ENCODE measurements at places on chromosomes 6 and 20.

DNA sequence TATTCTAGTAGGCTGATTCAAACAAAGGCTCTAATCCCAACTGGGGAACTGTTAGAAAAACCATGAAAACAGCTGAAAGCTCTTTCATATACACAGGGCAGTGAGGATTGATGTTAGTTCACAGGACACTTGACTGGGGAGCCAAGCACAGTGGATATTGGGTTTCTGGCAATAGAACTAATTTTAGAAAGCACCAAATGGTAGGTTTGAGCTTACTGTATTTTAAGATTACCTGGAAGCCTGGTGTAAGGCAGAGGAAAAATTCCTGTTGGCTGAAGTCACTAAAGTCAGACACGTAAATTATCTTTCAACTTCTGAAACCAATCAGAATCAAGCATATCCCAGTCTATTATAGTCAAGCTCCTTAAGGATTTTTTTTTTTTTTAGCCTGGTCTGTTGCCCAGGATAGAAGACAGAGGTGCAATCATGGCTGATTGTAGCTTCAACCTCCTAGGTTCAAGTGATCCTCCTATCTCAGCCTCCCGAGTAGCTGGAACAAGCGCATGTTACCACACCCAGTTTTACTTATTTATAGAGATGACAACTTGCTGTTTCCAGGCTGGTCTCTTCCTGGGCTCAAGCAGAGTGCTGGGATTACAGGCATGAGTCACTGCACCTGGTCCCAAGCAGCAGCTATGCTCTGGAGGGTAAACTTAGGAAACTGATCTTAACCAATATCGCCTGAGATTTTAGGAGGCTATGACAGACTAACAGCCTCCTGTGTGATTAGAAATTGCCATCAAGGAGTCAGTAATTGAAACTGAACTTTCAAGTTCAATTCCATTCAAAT is 32.5 kb upstream of the SYNCRIP start:
- DNase-seq, result peak; percentile 32

DNA sequence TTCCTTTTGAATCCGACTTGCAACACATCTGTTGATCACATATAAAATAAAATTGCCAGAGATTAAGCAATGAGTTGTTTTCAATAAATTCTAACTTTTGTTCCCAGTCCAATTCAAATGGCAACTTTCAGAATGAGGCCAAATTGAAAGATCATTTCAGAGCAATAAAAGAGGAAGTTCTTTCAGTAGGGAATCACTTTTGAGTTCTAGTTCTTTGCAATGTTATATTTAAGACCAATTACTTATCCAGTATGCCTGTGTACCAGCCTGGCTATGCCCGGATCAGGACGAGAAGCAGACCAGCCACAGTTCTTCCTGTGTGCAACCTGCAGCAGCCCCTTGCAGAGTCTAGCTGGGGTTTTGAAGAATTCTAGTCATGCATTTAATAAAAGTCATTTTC is 232.5 kb downstream of the BTBD9 start:
- DNase-seq, result peak; percentile 11

- no peak for DNase-seq
Measured at GRCh38 chr6:125815080-125815910, 24.5 kb downstream of the NCOA7 start.

- no peak for DNase-seq
Measured at GRCh38 chr6:93825950-93826349, 406.6 kb upstream of the EPHA7 start.

DNA sequence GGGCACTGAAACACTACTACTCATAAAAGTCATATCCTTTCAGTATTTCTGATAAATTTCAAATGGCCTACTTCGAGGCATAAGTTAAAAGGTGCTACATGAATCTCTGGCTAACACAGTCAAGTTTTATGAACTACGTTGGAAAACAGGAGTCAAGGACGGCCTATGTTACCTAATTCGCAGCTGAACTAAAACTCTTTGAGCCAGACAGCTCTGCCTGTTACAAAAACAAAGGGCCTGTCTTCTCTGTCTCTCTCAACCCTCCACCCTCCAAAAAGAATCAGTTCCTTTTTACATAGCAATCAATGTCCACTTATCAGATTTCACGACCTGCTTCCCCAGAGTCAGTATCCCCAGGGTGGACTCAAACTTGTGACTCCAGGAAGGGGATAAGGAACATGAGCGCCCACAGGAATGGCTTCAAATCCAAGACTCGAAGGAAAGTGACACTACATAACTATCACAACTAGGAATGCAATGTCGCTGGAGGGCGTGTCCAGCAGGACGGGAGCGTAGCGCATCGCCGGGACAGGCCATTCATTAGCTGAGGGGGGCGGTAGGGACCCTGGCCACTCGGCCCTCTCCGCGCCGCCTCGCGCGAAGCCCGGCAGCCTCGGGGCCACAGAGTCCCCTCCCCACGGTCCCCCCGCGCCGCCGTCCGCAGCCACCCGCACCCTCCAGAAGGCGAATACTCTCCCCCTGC is 591 bp downstream of the IBTK start:
- peak; percentile 70 for DNase-seq

DNA sequence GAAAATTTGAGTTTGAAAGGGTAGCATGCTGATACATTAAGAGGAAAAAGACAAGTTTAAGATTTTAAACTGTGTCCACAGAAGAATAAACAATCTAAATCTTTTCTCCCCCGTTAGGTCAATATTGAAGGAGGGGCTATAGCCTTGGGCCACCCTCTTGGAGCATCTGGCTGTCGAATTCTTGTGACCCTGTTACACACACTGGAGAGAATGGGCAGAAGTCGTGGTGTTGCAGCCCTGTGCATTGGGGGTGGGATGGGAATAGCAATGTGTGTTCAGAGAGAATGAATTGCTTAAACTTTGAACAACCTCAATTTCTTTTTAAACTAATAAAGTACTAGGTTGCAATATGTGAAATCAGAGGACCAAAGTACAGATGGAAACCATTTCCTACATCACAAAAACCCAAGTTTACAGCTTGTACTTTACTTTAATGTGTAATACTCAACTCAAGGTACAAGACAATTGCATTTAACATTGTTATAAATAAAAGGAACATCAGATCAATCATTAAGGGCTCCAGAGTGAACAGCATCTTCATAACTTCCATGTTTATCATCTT is 10.8 kb downstream of the TCP1 start:
- DNase-seq, result no peak

- DNase-seq, result peak; percentile 3
Measured at GRCh38 chr6:132910759-132911158, 96.4 kb downstream of the RPS12 start.

- no peak for DNase-seq
Measured at GRCh38 chr6:106490974-106491373, 130.5 kb downstream of the CRYBG1 start.

- peak; percentile 90 for DNase-seq
Measured at GRCh38 chr6:6826095-6826901, 237.8 kb downstream of the LY86 start.

DNA sequence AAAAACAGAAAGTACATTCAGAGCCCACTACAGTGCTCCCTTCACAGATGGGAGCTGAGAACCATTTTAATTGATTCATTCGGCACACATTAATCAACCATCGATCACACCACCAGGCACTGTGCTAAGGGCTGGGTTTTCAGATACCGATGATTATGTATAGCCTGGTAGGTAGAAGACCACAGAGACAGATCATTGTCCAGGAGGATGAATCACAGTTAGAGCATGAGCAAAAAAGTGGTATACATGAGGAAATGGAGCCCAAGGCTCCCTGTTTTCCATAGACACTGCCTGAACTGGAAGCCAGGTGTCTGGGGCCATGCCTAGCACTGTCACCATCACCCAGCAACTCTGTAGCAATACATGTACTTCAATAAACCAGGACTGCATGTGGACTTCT is 9.0 kb upstream of the PRDM1 start:
- no peak for DNase-seq

- DNase-seq, result no peak
Measured at GRCh38 chr20:1874450-1875182, 20.6 kb upstream of the SIRPA start.

DNA sequence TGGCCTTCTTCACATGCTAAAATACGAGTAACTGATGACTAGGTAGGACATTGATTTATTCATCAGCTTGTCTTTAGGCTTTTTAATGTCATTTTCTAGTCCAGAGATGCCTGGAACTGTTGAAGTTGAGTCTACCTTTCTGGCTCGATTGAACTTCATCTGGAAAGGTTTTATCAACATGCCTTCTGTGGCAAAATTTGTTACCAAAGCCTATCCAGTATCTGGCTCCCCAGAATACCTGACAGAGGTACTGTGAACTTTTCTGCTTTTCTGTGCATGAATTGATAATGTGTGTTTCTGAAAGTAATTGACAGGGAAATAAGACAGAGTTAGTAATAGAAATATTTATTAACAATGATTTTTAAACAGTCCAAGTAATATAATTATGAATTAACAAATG is 71.0 kb downstream of the PHF3 start:
- no peak for DNase-seq

- no peak for DNase-seq
Measured at GRCh38 chr6:107800564-107801164, 23.4 kb downstream of the SCML4 start.

DNA sequence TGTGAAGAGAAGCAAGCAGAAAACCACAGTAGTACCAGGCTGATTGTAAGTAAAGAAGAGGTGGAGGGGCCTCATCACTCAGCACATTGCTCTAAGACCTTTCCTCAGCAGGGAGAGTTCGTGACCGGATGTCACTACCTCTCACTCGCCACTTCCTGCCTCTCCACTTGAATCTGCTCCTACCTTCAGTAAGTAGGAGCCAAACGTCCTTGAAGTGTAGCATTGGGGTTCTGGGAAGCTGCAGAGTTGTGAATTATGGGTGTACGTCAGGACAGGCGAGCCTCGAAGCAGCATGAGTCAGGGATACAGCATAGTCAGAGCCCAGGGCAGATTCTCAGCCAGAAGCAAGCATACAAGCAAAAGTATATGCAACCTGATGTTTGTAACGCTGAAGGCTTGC is 224.9 kb downstream of the PHACTR1 start:
- peak; percentile 85 for DNase-seq

DNA sequence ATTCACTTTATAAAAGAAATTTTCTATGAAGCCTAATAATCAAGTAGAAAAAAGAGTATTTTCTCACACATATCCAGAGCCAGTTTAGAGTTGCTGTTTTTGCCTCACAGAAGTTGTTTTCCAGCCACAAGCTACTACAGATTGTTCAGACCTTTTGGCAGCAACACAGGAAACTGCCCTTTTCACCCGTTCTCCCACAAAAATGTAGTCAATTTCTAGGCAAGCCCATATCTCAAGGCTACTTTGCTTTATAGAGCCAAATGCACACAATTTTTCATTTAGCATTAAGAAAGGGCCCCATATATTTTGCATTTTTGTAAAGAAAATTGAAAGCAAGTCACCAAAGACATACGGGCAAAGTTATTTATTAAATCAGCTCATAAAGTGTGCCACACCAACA is 49.5 kb downstream of the EPB41L2 start:
- peak; percentile 22 for DNase-seq

DNA sequence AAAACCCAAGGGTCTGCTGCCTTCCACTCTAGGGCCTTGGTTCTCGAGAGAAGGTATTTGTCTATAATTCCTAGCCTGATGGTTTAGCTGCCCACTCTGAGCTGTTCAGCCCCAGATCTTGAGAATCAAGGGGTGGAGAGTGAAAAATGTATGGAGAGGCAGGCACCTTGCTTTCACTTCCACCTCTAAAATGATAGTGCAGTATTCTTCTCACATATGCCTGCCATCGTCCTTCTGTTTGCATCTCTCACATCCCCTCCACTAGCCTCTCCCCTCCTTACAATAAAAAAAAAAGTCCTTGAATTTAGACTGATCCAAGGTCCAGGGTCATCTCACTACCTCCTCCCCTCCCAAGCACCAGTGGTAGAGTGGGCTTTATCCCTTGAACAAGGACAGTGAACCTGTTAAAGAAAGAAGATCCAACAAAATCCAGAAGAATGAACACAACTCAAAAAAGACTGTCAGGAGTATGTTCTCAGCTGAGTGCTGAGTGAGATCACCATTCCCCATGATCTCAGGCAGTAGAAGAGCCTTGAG is 104.2 kb downstream of the HIVEP1 start:
- no peak for DNase-seq

DNA sequence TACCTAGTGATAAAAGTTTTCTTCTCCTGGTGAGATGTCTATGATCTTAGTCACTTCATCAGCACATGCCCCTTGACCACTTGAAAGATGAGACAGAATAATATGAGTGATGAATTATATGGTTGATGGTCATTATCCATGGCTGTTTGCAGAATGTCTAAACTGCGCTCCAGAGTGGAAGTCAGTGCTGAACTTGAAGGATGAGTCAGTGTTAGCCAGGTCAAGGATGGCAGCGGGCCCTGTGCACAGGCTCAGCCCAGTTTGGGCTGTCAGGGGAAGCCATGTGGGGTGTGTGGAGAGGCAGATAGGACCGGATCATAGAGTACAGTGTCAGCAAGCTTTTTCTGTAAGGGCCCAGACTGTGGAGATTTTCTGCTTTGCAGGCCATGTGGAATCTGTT is 67.2 kb upstream of the KIF25 start:
- DNase-seq, result no peak

DNA sequence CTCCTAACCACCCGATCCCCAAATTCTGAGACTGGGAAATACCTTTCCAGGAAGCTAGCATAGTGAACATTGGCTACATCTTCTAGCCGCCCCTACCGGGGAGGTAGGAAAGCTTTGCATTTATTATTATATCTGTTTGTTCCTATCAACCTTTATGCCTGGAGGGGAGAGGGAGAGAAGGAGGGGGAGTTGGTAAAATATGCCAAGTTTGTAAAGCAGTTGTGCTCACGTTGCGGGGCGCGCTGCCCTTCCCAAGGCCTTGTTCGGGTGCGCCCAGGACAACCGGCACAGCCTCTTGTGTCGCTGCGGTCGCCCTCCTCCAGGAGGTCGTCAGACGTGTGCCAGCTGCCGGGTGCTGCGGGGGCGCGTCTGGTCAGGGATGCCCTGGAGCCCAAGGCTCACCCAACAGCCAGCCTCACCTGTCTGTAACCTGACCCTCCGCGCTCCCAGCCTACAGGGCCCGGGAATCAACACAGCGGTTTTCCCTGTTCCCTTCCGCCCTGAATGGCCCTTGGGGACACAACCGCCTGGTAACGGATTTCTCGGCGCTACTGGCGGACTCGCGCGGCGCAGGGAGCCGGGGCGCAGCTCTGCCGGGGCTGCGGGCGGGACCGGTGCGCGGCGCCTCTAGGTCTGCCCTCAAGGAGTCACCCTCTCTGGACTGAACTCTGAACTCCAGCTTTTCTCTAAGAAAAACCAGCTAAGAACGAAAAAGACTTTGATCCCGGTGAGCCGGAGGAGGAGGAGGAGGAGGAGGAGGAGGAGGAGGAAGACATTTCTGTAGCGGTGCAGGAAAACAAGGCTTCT is 1.1 kb upstream of the OVOL2 start:
- DNase-seq, result peak; percentile 41

GRCh38 chr20:44544263-44544662 is 22.4 kb upstream of the SERINC3 start:
- DNase-seq, result no peak

GRCh38 chr6:56188429-56188828 is 59.0 kb downstream of the COL21A1 start:
- DNase-seq, result no peak

DNA sequence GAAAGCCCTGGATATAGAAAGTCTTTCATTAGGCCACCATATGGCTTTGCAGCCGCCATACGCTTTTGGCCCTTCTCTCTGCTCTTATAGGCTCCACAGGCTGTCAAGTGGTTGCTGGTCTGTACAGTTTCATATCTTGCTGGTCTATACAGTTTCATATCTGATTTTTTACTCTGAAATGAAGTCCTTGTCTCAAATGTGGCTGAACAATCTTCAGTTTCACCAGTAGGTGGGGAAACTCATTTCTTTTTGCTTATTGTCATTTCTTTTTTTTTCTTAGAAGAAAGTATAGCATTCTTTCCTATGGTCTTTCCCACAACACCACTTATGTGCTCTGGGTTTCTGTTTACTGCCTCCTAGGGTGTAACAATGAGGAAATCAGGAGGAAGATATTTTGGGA is 771.4 kb upstream of the MMS22L start:
- DNase-seq, result peak; percentile 8

Measured in KBM-7 (cell line).